ENCODE measurements at places on chromosomes 1 and 21.

- DNase-seq, result no peak
Observed at GRCh38 chr1:11053758-11054137, 6.1 kb downstream of the SRM start.

DNA sequence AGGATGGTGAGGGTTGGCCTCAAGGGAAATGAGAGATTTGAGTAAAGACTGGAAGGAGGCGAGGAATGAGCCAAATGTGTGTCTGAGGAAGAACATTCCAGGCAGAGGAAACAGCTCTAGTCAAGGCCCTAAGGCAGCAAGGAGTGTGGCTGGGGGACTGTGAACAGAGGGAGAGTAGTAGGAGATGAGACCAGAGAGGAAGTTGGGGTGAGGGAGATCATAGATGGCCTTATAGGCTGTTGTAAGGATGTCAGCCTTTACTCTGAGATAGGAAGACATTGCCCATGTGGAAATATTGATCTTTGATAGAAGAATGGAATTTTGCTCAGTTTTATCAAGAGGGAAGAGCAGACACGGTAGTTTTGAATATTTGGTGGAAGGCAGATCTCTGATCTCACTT is 55.2 kb upstream of the ARTN start:
- DNase-seq, result no peak

DNA sequence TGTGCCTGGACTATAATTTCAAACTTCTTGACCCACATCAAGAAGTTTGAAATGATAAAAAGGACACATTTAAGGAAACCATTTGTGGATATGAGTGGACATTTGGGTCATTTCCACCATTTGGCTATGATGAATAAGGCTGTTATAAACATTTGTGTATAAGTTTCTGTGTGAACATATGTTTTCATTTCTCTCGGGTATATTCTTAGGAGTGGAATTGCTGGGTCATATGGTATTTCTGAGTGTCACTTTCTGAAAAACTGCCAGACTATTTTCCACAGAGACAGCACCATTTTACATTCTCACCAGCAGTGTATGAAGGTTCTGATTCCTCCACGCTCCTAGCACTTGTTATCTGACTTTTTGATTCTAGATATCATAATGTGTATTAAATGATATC is 50.8 kb downstream of the GPR137B start:
- DNase-seq, result no peak

GRCh38 chr1:52145137-52145536 is 3.2 kb downstream of the ZFYVE9 start:
- DNase-seq, result no peak

DNA sequence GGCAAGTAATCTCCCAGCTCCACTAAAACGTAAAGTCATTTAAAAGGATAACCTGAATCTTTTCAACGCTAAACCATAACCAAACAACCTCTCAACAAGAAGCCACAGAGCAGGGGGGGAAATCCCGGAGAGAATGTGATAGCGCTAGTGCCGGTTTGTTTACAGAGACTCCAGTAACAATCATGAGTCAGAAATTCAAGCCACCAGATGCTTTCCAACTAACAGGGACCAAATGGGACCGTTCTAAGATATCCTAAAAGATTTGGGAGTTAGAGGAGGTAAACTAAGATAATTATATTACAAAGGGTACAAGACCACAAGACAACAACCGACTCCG is 825 bp downstream of the DCAF8 start:
- DNase-seq, result peak; percentile 42

DNA sequence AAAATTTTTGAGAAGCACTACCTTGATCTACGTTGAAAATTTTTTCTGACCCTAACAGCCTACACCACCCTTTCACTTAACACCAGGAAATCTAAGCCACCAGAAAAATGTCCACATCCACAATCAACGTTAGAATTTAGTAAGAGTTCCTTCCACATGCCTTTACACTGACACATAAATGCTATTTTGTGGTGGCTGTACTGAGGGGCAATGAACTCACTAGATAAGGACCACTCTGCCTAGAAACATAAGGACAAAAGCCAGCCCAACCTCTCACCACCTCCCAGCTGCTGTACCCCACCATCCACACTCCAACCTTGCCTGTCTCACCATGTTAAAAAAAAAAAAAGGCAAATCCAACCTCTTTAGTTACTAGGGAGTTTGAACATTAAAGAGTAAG is 29.8 kb downstream of the PARP1 start:
- no peak for DNase-seq

DNA sequence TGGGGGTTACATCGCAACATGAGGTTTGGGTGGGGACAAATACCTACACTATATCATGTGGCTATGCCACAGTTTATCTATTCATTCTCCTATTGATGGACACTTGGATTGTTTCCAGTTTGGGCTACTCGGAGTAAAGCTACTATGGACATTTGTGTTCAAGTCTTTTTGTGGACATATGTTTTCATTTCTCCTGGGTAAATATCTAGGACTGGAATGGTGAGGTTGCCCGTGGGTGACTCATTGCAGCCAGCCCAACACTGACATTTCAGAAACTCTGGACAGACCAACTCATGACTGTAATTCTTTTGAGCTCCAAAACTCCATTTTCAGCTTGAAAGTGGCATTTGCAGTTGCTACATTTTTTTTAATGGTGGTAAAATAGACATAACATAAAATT is 82.7 kb downstream of the KAZN start:
- DNase-seq, result no peak

GRCh38 chr1:87330057-87330884 is 1.6 kb downstream of the LMO4 start:
- DNase-seq, result no peak

GRCh38 chr1:17278996-17279830 is 28.8 kb upstream of the PADI4 start:
- no peak for DNase-seq

Measured in stimulated activated CD4-positive, alpha-beta T cell treated with anti-CD3 and anti-CD28 coated beads, Interleukin-15, amount 100 ng/mL, for 1 hour (primary cell).